ENCODE measurements at places on chromosomes 7 and 10. TPM values are rescaled to one million over a fixed set of nuclear protein-coding genes. Genes with fewer than 3 reads are reported as not detected.

TCTN3 gene
- 17.3 TPM for polyA plus RNA-seq

- peaks cover 21% of the 10 kb centered on the region for H3K4me1 ChIP-seq
- H3K27ac ChIP-seq: peak overlapping the region; percentile 82
- no peaks in the 10 kb centered on the region for H3K27me3 ChIP-seq
Observed at GRCh38 chr7:92589056-92589455, 1.1 kb downstream of the FAM133B start.

CDK6 gene
- 24.5 TPM for polyA plus RNA-seq

ZCWPW1 gene
- 0.61 TPM for polyA plus RNA-seq

CTAGE4 gene
- 0.07 TPM for polyA plus RNA-seq

DNA sequence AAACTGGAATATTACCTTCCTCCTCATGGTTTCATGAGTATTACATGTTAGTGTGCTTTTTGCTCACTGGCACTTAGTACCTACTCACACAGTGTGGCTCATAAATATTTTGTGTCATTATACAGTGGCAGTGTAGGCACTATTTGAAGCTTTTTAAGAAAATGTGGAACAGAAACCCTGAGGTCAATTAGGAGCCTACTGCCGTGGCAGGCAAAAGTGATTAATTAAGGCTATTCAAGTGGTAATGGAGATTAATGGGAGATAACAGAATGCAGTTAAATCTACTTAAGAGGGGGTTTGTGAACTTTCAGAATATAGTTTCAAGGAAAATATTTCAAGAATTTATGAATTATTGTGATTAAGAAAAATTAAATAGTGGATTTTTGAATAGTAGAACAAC, 277.6 kb downstream of the HGF start:
- no peaks in the 10 kb centered on the region for H3K27me3 ChIP-seq
- DNase-seq: no peak

TSPAN12 gene
- polyA plus RNA-seq: 1.7 TPM

TMEM196 gene
- not detected for polyA plus RNA-seq

All from K562 (cell line).